ENCODE measurements at places on chromosomes 1 and 21.
A peak's percentile ranks its signal among the peaks of the same experiment; 100 is the strongest.

GRCh38 chr1:36652011-36652410 lies 169.3 kb upstream of the CSF3R start:
- no peak for DNase-seq

DNA sequence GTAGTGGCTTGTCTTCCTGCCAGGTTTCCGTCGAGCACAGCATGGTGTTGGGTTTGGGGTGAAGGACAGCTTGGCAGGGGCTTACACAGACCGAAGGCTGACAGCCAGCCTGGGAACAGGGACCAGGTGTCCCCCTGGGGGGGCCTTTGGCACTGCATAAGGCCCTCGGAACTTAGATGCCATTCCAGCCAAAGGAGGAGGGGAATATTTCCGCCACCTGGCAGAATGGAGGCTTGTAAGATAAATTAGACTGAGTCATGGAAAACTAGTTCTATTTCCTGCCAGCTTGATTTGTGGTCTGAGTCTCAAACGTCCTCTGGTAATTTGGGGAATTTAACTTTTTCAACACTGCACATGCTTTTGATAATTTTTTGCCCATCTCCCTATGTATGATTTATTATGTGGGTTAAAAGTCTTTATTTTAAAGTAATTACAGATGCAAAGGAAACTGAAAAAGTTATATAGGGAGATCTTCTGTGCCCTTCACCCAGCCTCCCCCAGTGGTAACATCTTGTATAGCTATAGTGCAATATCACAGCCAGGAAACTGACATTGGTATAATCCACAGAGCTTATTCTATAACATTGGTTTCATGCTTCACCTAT lies 11.5 kb upstream of the TMEM51 start:
- DNase-seq: no peak

- DNase-seq: no peak
Measured at GRCh38 chr1:41169066-41169798, 72.9 kb downstream of the SCMH1 start.

DNA sequence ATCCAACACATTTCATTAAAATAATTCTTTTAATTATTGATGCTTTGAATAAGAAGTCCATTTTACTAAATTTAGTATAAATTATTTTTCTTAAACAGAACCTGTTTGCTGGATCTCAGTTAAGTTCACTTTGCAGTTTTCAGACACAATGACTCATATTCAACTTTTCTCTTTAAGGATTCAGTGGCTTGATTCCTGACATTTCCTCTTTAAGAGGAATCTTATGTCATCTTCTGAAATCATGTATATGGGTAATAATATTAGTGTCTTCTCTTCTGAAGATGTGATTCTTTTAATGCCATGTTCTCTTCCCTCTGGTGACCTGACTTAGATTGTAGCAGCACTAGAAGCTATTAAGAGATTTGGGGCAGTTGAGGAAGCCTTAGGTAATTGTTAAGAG lies 12.6 kb downstream of the CREG1 start:
- DNase-seq: no peak

GRCh38 chr1:43315481-43315880 lies 14.7 kb downstream of the TIE1 start:
- DNase-seq: no peak

DNA sequence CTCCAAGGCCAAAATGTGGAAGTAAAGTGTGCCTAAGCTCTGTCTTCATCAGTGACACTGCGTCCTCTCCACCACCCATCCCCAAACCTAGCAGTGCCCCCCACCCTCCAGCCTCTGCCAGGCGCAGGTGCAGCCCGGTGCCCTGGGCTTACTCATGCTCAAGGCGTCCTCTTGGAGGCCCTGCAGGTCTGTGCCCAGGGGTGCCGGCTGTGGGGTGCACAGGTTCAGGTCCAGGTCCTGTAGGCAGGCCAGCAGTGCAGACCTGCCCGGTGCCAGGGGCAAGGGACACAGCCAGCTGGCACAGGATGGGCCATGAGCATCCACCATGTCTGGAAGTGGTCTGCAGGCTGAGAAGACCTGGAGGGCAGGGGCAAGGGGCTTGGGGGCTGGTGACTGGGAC lies 5.1 kb downstream of the ZNF683 start:
- DNase-seq: no peak

- no peak for DNase-seq
Measured at GRCh38 chr1:20569523-20570098, 17.2 kb downstream of the FAM43B start.

GRCh38 chr1:206970446-206970845 lies at the start of gene FCAMR:
TSS of gene FCAMR (minus strand) at chr1:206970460. CDS start at chr1:206970125, 335 bp downstream.
- DNase-seq: no peak

- no peak for DNase-seq
Measured at GRCh38 chr1:241560146-241560848, 28.1 kb downstream of the KMO start.

DNA sequence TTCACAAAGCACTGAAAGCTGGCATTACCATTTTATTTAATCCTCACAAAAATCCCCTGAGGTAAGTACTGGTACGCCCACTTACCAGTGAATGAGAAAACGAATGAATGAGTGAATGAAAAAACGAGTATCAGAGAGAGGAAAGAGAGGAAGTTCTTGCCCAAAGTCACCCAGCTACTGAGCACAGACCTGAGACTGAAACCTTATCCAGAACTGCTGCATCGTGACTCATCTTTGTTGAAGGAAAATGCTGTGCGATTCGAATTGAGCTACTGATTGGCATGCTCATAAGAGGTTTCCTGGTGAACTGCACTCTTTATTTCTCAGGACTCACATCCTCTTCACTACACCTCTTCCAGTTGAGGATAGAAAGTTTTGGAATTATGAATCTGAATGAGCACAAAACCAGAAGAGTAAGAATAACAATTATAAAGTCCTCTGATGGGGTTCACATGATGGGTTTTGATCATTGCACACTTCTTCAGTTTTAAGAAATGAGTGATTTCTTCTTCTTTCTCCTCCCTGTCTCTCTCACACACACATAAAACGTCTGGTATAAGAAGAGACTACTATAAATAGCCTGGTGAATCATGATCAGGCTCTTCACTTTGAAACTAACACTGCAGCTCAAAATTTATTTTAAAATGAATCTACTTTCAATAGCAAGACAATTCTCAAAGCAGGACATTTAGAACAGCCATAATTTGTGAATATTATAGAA lies 32.1 kb downstream of the IL12RB2 start:
- DNase-seq: no peak

- peak; percentile 40 for DNase-seq
Measured at GRCh38 chr21:36630485-36631206, 68.3 kb upstream of the SIM2 start.

DNA sequence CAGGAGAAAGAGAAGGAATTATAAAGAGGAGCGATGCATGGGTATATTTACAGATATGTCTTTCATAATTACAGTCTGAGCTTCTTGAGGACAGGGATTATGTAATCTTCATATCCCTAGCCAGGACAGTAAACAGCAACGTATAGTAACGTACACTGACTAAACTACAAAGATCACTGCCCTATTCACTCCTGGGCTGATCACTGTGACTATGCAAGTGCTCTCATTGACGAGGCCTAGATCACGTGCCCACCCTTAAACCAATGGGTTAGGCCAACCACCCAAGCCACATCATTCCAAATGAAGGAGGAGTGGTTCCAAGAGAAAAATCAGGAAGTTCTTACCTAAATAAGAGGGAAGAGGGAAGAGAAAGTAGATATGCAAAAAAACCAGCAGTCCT lies 18.5 kb downstream of the PIK3R3 start:
- no peak for DNase-seq

- DNase-seq: no peak
Measured at GRCh38 chr1:236748268-236748870, 46.7 kb upstream of the MTR start.

DNA sequence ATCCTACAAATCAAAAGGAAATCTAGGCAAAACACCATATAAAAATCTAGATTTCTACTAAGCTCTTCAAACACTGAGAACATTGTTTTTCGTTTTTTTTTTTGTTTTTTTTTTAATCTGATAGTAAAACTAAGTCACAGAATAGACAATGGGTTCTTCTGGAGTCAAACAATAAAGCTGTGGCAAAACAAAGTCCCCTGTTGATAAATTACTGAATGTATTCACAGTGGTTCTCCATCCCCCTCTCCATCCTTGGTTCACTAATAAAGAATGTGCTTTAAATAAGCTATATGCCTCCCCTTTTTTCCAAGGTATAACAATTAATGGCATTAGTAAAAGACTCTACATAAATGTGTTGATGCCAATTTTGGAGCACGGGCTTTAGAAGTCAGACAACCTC lies 16.7 kb upstream of the ATP1B1 start:
- no peak for DNase-seq

- no peak for DNase-seq
Measured at GRCh38 chr21:38352536-38353219, 95.9 kb downstream of the KCNJ15 start.

- DNase-seq: peak; percentile 86
Measured at GRCh38 chr1:173431304-173432045, 45.7 kb upstream of the PRDX6 start.

GRCh38 chr1:246647113-246647512 lies 77.1 kb upstream of the SCCPDH start:
- DNase-seq: no peak

GRCh38 chr1:60279798-60280197 lies 206.2 kb upstream of the C1orf87 start:
- no peak for DNase-seq

DNA sequence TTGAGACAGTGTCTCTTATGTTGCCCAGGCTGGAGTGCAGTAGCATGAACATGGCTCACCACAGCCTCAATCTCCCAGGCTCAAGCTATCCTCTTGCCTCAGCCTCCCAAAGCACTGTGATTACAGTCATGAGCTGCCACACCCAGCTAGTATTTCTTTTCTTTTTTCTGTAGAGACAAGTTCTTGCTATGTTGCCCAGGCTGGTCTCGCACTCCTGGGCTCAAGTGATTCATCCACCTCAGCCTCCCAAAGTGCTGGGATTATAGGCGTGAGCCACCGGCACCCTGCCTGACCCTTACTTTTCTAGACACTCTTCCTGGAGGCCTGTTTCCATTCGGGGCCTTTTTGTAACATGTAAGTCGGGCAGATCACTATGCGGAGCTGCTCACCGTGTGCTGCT lies 30.1 kb upstream of the SRP9 start:
- no peak for DNase-seq

DNA sequence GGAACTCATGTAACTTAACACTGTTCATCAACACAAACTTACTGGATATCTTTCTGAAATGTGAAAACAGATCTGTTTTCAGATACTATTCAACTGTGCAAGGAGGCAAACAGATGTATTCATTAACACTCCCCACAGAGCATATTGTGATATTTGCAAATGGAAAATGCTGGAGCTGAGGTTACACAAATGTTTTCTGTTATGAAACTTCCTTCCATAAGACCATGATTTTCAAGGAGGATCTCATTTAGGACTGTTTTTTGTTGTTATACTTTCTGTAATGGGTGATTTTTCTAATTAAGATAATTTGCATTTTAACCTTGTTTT lies 56.1 kb downstream of the GABPA start:
- DNase-seq: no peak

DNA sequence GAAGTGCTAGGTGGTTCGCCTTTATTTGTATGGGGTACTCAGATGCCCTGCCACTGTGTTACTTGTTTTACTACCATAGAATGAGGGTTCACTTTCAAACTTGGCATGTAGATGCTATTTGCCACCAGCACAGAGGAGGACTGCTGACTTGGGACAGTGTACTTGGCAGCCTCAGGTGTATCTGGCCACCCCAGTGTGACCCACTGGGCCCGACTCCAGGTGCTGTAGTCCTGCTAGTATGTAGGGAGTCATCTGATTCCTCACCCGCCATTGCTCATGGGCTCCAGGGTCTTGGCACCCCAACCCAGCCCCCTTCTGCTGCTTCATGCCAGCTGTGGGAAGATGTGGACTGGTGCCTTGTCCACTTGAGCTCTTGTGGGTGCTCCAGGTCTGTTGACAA lies 40.0 kb downstream of the ZNF678 start:
- no peak for DNase-seq

- DNase-seq: no peak
Measured at GRCh38 chr1:116538544-116538943, 32.3 kb downstream of the CD58 start.

GRCh38 chr1:5856246-5856815 lies 135.9 kb downstream of the NPHP4 start:
- no peak for DNase-seq

DNA sequence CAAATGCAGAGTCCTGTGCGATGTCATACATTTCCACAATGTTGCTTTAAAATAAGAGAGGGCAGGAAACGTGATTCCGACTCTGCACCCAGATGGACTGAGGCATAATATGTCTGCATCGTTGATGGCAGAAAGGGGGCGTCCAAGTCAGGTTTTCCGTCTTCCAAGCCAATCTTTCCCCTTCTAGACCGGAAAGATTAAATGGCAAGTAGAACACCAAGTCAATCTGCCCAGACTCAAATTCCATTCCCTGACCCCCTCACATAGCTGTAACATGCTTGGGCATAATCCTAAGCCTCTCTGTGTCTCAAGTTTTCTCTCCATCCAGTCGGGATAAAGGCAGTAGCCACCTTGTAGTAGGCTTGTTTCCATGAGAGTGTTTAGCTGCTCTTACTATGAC lies 14.4 kb downstream of the PCP4 start:
- no peak for DNase-seq

DNA sequence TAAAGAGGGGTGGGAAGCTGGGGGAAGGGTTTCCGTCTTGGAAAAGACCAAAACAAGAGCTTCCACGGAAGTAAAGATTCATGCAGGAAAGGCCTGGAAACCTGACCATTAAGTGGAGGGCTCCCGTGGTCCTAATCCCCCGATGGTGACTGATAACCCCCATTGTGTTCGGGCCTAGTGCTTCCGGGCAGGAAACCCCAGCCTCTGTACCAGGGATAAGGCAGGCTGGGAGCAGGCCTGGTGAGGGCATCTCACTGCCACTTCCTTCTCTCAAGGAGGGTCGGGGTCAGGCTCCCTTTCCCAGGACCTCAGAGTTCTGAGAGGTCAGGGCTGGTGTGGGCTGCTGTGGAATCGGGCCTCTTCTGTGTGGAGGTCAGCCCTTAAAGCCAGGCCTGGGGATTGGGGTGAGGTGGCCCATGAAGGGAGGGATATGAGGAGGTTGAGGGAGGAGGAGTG lies 136.9 kb downstream of the CDC7 start:
- no peak for DNase-seq

GRCh38 chr1:162018418-162018817 lies 5.3 kb downstream of the OLFML2B start:
- DNase-seq: no peak

- no peak for DNase-seq
Measured at GRCh38 chr1:21586846-21587601, 77.8 kb downstream of the ALPL start.

DNA sequence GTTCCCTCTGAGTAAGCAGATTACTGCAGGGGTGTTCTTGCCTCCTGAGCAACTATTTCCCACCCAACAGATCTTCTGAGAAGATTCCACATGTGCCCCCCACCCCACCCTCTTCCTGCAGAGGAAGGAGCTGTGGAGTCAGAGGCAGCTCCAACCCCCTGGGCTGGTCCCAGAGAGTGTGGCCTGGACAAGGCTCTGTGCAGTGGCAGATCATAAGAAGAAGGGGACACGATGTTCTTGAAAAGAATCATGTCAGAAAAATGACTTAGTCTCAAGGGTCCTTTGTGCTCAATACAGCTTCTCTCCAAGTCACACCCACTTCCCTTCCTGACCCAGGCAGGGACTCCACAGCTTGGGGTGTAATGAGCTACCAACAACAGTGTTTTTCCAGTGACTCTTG lies 95.2 kb downstream of the SYF2 start:
- DNase-seq: no peak
